ENCODE measurements at places on chromosomes 2 and 18.

DNA sequence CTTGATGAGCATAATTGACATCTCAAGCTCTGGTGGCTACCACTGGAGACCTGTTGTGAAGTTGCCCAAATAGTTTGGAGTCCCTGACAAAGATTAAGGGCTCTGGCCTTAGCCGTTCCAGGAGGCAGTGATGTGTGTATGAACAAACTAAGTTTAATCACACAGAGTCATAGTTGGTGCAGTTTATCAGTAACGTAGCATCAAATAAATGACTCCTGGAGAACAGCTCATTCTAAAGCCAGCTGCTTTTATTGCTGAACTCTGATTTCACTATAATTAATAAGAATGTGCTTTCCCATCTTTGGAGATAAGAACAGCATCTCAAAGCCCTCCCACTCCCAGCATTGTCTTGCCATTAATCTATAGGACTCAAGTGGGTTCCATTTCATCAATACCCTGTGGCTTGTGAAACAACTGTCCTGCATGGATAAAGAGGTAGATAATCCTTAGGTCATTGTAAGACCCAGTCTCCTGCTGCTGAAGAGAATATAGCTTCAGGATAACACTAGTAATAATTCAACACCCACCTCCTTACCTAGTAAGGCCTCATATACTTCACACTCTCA lies 211.4 kb upstream of the THUMPD2 start:
- DNase-seq, result no peak

GRCh38 chr18:10443001-10443400 lies 11.4 kb upstream of the APCDD1 start:
- DNase-seq, result no peak

- DNase-seq, result no peak
Measured at GRCh38 chr18:45227001-45227742, 388.1 kb upstream of the SLC14A2 start.

- DNase-seq, result no peak
Measured at GRCh38 chr2:1593371-1594122, 150.8 kb downstream of the PXDN start.

GRCh38 chr2:71695235-71696120 lies 242.1 kb downstream of the DYSF start:
- DNase-seq, result no peak

All from stimulated activated CD4-positive, alpha-beta T cell treated with anti-CD3 and anti-CD28 coated beads, Interleukin-2, amount 100 ng/mL, for 48 hours (primary cell).